Caki2 (cell line): ENCODE measurements at places on chromosomes 7 and 10.

- DNase-seq = no peak
Observed at GRCh38 chr10:77710081-77710551, 72.5 kb upstream of the KCNMA1 start.

DNA sequence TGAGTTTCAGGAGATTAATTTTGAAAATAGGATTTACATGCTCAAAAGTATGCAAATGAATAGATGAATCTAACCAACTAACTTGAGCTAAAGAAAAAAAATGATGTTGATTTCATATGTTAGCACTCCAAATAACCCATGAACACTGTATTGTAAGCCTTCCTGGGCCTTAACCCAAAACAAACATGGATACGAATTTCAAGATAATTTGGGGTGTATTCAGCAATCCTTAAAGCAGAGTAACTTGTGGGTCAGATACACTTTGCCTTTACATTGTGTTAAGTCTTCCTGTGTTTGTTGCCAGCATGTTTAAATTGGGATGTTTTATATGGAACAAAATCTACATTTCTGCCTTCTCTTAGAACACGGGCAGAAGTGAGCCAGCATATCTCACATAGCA lies 124.2 kb upstream of the WDR11 start:
- DNase-seq = no peak

GRCh38 chr7:151637781-151638261 lies 118.1 kb upstream of the RHEB start:
- DNase-seq = peak; percentile 39

DNA sequence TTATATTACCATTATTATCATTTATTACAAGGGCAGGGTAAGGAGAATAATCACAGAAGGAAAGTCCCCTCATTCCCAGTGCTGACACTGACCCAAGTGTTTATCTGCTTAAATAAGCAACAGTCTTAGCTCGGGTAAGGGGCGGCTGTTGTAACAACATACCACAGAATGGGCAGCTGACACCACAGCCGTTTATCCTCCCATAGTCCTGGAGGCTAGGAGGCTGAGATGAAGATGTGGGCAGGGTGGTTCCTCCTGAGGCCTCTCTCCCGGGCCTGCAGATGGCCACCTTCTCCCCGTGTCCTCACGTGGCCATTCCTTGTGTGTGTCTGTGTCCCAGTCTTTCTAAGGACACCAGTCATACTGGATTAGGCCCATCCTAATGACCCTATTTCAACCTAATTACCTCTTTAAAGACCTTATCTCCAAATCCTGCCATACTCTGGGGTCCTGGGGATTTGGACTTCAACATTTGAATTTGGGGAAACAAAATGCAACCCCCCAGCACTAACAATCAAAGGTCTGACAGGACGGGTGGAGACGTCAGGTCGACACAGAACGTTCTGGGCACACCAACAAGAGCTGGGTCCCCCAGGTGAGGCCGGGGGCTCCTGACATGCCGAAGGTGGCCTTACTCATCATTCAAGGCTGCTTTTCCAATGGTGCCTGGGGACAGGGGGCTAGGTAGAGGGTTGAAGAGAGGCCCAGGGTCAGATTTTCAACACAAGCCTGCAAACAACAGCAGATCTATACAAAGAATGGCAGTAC lies 93.5 kb downstream of the TNS3 start:
- DNase-seq = no peak

DNA sequence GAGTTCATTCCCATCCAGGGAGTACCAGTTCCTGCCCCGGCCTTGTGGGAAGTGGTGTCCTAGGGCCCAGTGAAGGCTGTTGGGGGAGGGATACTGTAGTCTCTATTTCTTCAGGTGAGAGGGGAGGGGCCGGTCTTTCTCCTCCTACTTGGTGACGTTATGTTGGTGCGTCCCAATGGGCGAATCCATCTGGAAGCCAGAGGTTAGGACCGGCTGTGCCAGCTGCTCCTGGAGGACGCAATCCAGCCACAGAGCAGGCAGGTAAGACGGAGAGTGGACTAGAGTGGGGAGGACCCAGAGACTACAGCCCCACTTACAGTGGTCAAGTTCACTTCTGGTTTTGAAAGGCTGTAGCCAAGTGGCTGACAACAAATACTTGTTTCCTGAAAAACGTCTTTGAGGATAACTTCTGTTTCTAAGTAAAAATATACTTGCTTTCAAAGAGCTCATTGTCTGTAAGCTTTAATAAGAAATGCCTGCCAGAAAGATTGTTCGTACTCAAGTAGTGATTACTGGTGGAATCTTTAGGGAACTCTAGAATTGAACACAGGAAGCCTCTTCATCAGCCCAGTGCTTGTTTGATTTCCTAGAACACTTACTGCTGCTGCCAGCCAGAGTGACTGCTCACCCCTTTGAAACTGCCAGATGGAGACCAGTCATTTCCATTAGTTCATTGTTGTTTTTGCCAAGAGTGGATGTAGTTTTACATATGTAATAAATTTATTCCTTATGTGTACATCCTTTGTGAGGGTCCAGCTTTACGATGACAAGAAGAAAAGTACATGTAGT lies 25.4 kb downstream of the RBM33 start:
- DNase-seq = no peak

- DNase-seq = no peak
Observed at GRCh38 chr7:25656581-25657026, 428.3 kb upstream of the NPVF start.

- DNase-seq = no peak
Observed at GRCh38 chr7:41491883-41492471, 210.9 kb downstream of the INHBA start.

DNA sequence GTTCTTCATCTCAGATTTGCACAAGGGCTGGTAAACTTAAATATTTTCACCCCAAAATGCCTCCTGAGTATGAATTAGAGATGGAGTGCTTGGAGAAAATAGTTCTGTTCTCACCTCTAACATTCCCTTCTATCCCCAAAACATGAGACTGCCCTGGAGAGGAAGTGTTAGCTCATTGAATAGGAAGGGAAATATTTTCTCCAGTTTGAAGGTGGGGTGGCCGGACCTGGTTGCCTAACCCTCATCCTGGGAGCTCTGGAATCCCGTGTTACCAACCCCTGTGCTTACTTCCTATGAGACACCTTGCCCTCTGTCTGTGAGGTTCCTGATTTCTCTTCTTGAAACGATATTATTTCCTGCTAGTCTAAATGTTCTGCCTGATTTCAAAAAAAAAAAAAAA lies 779 bp downstream of the IFIT2 start:
- DNase-seq = no peak

- no peak for DNase-seq
Observed at GRCh38 chr7:151119902-151120301, 33.6 kb downstream of the AGAP3 start.

- no peak for DNase-seq
Observed at GRCh38 chr7:118938845-118939244, 714.3 kb downstream of the ANKRD7 start.

DNA sequence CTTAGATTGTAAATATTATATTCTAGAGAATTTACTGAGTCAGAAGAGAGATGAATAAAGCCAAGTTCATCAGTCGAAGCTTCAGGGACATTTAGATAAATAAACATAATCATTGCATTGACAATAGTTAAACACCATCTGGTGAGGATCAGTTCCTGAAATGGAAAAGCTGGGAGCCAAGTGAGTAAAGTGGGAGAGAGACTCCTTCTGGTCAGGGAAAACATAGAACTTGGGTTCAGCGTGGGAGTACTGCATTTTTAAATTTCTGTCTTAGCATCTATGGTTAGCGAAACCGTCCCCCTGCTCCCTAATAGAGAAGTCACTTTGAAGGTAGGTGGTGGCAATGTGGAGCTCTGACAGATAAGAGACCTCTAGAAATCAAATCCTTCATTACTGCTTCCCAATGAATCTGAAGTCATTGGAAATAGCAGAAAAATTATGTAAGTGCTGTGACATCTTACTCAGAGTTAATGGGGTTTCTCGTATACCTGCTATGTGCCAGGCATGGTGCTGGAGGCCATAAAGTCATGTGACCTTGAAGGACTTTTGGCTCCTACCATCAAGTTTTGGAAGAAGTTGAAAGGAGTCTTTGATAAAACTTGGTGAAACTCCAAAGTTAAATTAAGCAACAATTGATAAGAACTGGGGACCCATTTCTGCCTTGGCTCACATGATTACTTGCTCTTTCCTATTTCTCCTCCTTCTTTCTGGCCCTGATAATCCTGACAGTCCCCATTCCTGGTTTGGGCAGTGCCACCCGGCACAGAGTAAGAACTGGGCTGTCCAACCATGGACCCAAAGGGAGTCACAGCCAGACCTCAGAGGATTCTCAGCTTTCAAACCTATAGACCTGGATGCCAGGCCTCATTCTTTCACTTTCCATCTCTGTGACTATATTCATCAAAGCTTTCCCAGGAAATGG lies 211.2 kb downstream of the C7orf25 start:
- no peak for DNase-seq

GRCh38 chr10:62594093-62594520 lies 210.4 kb upstream of the ADO start:
- peak; percentile 74 for DNase-seq

GRCh38 chr10:18202680-18203460 lies 62.6 kb downstream of the CACNB2 start:
- DNase-seq = no peak

GRCh38 chr10:49407552-49408137 lies 11.8 kb upstream of the DRGX start:
- DNase-seq = peak; percentile 44

DNA sequence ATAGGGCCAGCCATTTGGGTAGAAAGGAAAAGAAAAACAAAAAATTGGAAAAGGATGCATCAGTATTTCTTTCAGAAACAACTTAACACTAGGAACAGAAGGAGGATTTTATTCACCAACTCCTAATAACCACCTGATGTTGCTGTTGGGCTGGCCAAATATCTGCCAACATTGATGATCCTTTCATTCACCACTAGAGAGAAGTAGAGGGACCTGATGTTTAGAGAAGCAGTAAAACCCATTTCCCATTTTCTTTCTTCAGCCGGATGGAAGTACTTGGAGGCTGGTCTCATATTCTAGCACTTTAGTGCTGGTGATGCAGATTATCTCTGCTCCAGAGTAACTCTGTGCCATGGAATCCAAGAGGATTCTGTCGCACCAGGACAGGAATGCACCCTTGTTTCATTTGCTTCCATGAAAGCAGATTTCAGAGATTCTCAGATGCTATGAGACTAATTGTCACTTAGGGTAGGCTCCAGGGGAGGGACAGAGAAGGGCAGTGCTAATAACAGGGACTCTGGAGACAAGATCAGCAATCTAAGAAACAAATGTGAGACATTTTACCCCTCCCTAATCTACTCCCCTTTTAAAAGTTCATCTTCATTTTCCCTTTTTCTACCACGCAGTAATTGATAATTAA lies 3.1 kb downstream of the KLLN start:
- DNase-seq = peak; percentile 76

- no peak for DNase-seq
Observed at GRCh38 chr7:124779194-124779593, 13.6 kb upstream of the GPR37 start.

DNA sequence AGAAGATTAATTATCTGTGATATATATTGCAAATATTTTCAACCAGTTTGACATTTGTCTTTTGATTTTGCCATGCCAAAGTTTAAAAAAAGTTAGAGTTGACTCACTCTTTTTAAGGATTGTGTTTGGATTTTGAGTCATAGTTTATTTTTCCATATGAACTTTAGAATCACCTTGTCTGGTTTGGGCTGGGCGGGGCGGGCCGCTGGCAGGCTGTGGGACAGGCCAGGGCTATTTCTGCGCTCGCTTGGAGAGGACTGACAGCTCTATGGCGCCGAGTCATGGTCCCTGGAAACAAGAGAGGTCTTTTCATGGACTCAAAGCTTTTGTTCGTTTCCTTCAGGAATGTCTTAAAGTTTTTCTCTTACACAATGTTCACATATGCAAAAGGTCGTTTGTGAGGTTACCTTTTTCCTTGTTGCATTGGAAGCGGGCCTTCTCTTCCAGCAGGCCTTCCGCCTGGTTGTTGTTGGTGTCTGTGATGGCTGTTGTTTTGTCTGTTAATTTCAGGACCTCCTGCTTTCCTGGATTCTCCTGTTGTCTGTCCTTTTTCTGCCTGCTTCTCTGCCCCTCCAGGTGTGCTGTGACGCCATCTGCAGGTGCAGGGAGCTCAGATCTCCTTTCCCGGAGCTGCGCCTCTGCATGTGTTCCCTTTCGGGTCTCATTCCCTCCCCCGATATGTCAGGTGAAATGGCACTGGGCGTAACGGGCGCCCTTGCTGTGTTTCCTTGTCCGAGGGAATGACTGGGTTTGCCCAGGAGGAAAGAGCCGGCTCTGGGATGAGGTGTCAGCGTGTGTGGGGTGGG lies 53.8 kb downstream of the INPP5A start:
- peak; percentile 68 for DNase-seq

- DNase-seq = no peak
Observed at GRCh38 chr7:143958781-143959180, 4.1 kb downstream of the OR2F1 start.

- no peak for DNase-seq
Observed at GRCh38 chr7:152363798-152364197, 72.0 kb downstream of the KMT2C start.

DNA sequence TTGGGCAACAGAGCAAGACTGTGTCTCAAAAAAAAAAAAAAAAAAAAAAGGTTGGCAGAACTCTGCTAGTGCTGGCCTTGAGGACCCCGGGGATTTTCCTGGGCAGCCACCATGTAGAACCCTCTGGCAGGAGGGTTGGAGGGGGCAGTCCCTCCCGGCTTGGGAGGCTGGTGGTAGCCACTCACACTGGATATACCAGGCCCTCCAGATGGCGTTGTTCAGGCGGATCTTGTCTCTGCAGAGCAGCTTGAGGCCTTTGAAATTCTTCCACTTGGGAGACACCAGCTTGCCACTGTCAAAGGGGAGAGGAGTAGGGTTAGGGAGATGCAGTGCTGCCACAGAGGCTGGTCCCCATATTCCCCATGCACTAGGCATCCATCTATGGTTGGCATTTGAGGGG lies 8.4 kb downstream of the MLXIPL start:
- no peak for DNase-seq

- no peak for DNase-seq
Observed at GRCh38 chr10:6353526-6353925, 150.8 kb downstream of the PFKFB3 start.

DNA sequence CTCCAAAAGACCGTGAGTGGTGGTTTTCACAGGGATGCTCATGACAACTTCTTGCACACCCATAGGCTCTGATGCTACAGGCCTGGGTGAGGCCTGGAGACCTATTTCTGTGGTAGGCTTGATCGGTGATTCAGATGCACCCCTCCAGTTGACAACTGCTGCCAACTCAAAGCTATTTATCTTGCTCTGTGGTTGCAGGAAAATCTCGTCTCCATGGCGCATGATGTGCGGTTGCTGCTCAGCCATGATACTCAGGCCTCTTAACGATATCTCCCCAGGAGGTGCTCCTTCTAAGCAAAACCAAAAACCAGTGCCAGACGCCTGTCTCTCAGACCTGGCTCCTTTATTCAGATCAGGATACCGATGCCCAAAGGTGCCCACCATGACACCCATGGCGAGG lies 31.4 kb downstream of the C10orf90 start:
- no peak for DNase-seq

DNA sequence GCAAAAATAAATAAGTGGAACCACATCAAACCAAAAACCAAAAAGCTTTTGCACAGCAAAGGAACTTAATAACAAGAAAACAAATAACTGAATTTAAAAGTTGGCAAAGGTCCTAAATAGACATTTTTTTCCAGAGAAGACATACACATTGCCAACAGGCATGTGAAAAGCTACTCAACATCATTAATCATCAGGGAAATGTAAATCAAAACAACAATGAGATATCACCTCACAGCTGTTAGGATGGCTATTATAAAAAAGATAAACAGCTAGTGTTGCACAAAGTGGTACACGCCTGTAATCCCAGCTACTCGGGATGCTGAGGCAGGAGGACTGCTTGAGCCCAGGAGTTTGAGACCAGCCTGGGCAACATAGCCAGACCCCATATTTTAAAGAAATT lies 2.2 kb upstream of the SUN3 start:
- DNase-seq = no peak

- DNase-seq = no peak
Observed at GRCh38 chr7:27080844-27081436, 14.9 kb downstream of the HOXA1 start.
